Stimulated activated CD8-positive, alpha-beta memory T cell treated with anti-CD3 and anti-CD28 coated beads, Interleukin-15, amount 100 ng/mL, for 48 hours (primary cell): ENCODE measurements at places on chromosomes 5 and 9.

DNA sequence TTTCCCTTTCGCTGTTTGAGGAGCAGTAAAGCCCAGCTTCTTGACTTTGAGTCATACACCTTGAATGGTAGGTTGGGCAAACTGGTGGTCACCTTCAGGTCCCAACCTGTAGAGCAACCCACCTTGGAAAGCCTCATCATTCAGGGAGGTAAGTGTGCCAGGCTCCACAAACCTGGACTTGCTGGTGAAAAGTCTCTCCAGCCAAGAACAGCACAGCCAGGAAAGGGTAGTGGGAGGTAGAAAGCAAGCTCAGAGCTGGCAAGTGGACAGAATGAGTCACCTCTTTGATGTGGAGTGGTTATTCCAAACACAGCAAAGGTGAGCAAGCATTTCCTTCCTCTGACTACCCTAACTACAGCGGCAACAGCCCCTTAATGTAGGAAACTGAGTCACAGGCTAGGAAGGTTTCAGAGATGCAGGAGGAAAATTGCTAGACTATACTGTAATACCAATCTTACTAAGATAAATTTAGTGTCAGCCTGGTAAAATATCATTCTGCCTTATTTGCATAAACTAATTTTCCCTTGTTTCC, 117.5 kb upstream of the MTAP start:
- DNase-seq = peak; percentile 31

DNA sequence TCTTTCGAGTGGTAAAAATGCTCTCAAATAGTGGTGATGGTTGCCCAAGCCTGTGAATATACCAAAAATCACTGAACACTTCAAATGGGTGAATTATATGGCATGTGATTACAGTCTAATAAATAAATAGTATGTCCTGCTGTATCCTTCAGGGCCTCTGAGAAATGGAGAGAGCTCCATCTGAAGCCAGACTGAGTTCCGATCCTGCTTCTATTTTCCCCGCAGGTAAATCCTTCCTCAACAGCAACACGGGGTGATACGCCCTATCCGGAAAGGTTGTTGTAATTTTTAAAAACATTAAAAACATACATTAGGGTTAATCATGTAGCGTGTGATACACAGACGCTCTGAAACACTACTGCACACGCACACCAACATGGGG, 695 bp upstream of the SNAPC3 start:
- no peak for DNase-seq

DNA sequence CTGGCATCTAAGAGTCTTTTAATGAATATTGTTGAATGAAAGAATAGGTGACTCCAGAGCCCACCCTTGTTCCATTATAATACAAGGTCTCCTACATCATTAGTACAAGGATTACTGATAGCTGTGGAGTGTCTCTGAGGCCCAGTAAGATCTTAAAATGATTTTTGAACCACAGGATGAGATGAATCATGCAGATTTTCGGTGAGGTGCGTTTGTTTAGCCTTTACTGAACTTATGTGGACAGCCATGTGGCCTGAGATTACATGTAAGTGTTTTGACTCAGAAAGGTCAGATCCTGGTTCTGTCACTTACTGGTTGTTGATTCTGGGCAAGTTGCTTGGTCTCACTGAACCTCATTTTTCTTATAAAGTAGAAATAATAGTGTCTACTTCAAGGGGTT, 21.6 kb downstream of the NFX1 start:
- no peak for DNase-seq

DNA sequence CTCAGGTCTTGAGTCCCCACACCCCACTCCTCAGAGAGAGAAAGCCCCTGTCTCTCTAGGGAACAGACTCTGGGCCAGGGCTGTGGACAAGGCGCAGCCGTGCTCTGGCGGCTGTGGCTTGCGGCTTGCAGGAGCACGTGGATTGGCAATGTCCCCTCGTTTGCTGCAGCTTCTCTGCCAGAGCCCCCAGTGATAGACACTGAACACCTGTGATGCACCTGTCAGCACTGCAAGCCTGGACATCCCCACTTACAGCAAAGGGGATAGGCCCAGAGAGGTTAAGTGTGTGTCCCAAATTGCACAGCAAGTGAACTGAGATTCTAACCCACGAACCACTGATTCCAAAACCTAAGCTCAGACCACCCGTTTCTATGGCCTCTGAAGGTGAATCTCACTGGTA, 7.0 kb downstream of the GFI1B start:
- no peak for DNase-seq

- DNase-seq = no peak
Measured at GRCh38 chr9:100465761-100466160, 7.2 kb upstream of the TMEFF1 start.

DNA sequence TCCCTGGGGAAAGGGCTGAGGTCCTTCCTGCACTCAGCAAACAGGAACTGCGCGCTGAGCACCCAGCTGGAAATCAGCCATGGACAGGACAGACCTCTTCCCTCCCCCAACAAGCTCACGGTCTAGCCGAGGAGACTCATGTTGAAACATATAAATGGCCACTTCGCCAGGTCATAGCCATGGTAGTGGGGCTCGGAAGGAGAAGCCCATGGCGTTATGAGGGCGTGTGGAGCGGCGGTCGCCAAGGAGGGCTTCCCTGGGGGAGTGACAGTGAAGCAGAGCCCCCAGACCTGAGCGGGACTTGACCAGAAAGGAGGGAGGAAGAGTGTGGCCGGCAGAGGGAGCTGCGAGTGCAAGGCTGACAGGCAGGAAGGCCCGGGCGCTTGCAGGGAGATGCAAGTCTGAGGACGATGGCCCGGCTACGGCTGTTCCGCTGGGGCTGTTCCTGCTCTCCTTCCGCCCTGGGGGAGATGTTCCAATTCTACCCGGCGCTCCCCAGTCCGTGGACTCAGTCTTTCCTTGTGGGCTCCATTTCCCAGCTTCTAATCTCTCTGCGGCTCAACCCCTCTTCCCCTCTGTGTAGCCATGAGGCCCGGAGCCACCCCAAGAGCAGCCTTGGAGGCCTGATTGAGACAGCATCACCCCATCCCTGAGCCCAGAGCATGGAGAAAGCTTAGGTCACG, 43.9 kb upstream of the PRRC2B start:
- DNase-seq = peak; percentile 77

DNA sequence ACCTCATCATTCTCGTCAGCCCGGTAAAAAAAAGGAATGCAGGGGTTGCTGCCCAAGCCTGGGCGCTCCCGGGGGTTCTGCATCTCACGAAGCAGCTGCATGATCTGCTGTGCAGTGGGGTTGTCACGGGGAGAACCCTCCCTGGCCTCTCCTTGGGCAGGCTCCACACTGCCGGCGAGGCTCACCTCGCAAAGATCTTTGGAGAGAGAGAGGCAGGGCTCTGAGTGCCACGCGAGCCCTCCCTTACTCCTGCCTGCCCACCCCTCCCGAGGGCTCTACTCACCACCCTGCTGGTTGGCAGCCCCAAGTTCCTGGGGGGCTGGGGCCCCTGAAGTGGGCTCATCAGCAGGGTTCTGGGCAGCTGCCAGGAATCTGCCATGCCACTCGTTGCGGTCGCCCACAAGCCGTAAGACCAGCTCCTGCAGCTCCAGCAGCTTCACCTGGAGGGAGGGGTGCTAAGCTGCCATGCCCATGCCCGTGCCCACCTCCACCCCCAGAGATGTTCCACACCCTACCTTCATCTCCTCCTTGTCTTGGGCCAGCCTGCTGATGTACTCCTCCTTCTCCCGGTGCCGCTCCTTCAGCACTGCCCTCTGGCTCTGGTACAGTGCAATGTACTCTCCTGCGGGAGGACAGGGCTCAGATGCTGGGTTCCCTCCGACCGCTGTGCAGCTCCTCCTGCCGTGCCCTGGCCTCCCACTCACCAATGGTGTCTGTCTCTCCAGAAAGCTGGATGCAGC, 18.6 kb downstream of the GOLGA2 start:
- DNase-seq = no peak

DNA sequence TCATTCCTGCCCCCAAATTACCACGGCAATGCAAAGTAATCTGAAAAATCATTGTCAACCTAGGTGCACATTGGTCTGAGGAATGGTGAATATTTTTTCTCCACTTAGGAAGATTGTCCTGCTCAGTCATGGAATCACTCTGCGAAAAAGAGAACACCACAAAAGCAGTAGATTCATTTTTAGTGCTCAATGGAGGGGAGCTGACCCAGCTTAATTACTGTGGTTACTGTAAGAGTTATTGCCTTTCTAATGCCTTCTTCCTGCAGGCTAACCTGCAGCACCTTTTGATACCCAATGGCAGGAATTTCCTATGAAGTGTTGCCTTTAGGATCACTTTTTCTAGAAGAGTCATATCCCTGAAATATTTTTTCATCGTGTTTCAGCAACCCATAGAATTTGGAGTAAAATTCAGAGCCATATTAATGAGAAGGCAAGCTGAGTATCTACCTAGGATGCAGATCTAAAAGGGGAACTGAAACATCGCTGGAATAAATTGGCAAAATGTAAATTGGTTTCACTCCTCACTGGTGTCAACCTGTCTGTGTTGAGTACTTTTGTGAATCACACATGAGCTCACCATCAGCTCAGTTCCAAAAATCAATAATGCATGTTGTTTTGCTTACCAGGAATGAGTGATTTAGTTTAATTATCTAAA, 464.5 kb downstream of the CSNK1G3 start:
- no peak for DNase-seq
